ENCODE measurements at places on chromosomes 2 and 18. TPM values are rescaled to one million over a fixed set of nuclear protein-coding genes. Genes with fewer than 3 reads are reported as not detected.

- no peaks in the 10 kb centered on the region for H3K4me1 ChIP-seq
- DNase-seq, result no peak
- H3K4me3 ChIP-seq, result no peak overlapping the region
- H3K36me3 ChIP-seq, result no peaks in the 10 kb centered on the region
- H3K27me3 ChIP-seq, result no peaks in the 10 kb centered on the region
Observed at GRCh38 chr18:61967252-61967891, 74.6 kb upstream of the RNF152 start.

DNA sequence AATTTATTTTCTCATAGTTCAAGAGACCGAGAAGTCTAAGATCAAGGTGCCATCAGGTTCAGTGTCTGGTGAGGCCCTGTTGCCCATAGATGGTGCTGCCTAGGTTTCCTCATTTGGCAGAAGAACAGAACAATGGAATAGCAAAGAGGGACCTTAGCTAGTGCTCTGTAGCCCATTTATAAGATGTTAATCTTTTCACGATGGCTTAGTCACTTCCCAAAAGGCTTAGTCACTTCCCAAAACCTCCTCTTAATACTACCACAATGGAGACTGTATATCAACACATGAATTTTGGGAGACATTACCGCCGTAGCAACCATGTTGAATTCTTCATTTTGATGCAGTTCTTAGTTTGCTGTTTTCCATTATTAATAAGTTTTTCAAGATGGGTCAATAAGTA, 246.3 kb upstream of the NRP2 start:
- no peaks in the 10 kb centered on the region for H3K4me1 ChIP-seq
- no peaks in the 10 kb centered on the region for H3K27me3 ChIP-seq
- H3K36me3 ChIP-seq, result no peaks in the 10 kb centered on the region
- no peak for DNase-seq
- no peak overlapping the region for H3K27ac ChIP-seq
- no peak overlapping the region for H3K4me3 ChIP-seq

PRADC1 gene
- total RNA-seq, result 23.3 TPM

- no peak for DNase-seq
- H3K4me3 ChIP-seq, result no peak overlapping the region
- H3K27me3 ChIP-seq, result no peaks in the 10 kb centered on the region
- H3K27ac ChIP-seq, result no peak overlapping the region
- H3K36me3 ChIP-seq, result no peaks in the 10 kb centered on the region
- H3K4me1 ChIP-seq, result no peaks in the 10 kb centered on the region
Observed at GRCh38 chr2:194714541-194714940, 942.5 kb upstream of the SLC39A10 start.

CCDC148 gene
- 1.3 TPM for total RNA-seq

DNA sequence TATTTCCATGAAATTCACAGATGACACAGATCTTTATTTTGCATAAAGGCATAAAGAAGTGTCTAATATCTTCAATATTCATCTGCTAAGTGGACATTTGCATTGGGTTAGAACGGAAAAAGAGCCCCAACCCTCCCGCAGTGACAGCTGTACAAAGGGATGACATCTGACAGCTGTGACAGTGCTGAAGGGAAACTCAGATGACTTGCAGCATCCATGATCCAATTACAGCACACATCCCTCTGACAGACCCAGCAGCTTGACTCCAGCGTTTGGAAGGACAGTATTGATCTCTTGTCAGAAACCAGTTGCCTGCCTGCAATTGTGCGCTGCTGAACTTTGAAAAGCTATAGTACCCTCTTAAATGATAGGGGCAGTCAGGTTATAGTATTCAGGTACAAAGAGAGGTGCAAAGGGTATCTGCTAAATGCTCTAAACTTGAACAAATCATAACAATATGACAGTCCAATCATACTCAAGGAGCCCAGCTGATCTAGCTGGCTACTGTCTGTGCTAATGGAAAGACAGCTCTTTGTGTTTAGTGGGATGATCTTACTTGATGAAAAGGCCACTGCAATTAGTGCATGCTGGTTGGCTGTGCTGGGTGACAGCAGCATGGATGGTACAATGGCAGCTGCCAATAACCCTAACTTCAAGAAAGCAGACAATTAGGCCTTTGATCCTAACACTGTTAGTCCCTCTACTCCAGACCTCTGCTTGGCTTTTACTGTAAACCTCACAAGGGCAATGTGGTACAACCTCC, 599.2 kb downstream of the NR4A2 start:
- no peaks in the 10 kb centered on the region for H3K36me3 ChIP-seq
- no peaks in the 10 kb centered on the region for H3K4me1 ChIP-seq
- H3K27me3 ChIP-seq, result no peaks in the 10 kb centered on the region
- no peak overlapping the region for H3K4me3 ChIP-seq

- H3K27me3 ChIP-seq, result peaks cover 7% of the 10 kb centered on the region
- DNase-seq, result no peak
- H3K36me3 ChIP-seq, result no peaks in the 10 kb centered on the region
- H3K27ac ChIP-seq, result no peak overlapping the region
- H3K4me3 ChIP-seq, result no peak overlapping the region
Observed at GRCh38 chr2:72103161-72103560, 44.5 kb downstream of the CYP26B1 start.

DYNAP gene
- not detected for total RNA-seq

TM4SF20 gene
- total RNA-seq, result not detected

ACVR2A gene
- total RNA-seq, result 21.1 TPM

DNA sequence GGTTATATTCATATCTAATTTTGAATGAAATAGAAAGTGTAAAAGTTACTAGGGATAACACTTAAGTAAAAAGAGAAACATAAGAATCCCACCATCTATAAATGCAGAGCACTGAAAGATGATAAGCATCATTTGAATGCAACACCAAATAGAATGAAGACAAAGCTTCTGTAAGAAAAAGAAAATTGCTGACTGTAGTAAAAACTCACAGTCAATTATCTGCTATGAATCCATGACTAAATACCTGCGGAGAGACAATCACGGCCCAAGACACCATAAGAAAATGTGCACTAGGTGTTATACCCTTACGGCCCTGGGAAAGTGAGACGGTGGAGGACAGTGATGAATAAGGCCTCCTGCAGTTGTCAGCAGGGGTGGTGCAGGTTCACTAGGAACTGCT, 45.4 kb upstream of the OSR1 start:
- H3K27ac ChIP-seq, result no peak overlapping the region
- H3K36me3 ChIP-seq, result no peaks in the 10 kb centered on the region
- no peaks in the 10 kb centered on the region for H3K4me1 ChIP-seq
- no peaks in the 10 kb centered on the region for H3K27me3 ChIP-seq
- no peak for DNase-seq

DNA sequence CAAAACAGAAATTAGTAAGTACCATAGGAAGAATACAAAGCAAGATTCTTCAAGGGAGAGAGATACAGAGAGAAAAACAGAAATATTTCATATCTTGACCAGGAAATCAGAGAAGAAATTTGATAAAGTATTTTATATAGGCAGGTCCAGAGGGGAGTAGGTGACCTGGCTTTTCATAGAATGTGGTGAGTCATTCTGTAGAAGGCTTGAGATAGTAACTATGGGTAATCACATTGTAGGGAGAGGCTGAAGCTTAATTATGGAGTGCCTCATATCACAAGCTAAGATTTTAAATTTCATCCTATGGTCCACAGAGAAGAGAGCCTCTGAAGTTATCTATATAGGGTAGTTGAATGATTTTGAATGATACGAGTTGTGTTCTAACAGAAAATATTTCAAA, 195.0 kb upstream of the CYRIA start:
- H3K4me1 ChIP-seq, result no peaks in the 10 kb centered on the region
- H3K27me3 ChIP-seq, result no peaks in the 10 kb centered on the region
- H3K27ac ChIP-seq, result no peak overlapping the region
- H3K4me3 ChIP-seq, result no peak overlapping the region
- no peaks in the 10 kb centered on the region for H3K36me3 ChIP-seq

GRCh38 chr2:2502201-2502549, 171.1 kb upstream of the MYT1L start:
- no peaks in the 10 kb centered on the region for H3K4me1 ChIP-seq
- DNase-seq, result no peak
- H3K27ac ChIP-seq, result no peak overlapping the region
- no peak overlapping the region for H3K4me3 ChIP-seq
- no peaks in the 10 kb centered on the region for H3K36me3 ChIP-seq

FBXO36 gene
- 2.0 TPM for total RNA-seq

- no peak overlapping the region for H3K27ac ChIP-seq
- H3K4me3 ChIP-seq, result no peak overlapping the region
- DNase-seq, result no peak
- no peaks in the 10 kb centered on the region for H3K27me3 ChIP-seq
Observed at GRCh38 chr2:148108385-148108784, 87.5 kb downstream of the MBD5 start.

CXCR2 gene
- 22.0 TPM for total RNA-seq

MC2R gene
- total RNA-seq, result not detected

DNA sequence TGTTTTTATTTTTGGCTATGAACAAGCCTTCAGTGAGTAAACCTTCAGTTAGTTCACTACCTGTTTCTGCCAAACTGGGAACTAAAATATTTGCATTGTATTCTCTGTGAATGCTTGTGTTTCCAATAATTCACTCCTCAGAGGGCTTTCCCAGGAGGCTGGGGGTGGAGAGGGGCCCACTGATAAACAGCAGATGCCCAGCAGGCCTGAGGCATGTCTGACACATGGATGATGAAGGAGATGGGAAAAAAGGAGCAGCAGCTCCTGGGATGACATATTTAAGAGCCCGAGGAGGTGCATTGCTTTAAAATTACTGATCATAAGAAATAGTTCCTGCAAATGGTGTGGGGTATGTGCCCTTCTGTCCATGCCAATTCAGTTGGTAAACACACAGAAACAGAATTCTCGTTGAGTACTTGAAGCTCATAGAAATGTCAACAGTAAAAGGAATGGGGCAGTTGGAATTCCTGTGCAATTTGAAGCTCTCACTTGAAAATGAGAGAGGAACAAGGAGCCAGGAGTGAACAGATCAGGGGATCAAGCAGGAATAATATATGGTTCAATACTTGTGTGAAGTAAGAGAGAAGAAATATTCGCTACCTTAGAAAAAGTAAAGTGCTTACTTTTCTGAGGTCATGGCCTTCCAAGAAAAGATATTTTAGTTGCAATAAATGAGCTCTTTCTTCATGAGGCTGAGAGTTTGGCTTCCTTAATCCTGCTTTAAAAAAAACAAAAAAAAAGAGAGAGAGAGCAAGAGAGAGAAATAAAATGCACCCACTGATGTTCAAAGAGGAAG, 22.0 kb upstream of the HNMT start:
- H3K4me3 ChIP-seq, result no peak overlapping the region
- no peaks in the 10 kb centered on the region for H3K27me3 ChIP-seq
- H3K27ac ChIP-seq, result peak overlapping the region; percentile 65
- H3K36me3 ChIP-seq, result no peaks in the 10 kb centered on the region
- no peaks in the 10 kb centered on the region for H3K4me1 ChIP-seq

DNA sequence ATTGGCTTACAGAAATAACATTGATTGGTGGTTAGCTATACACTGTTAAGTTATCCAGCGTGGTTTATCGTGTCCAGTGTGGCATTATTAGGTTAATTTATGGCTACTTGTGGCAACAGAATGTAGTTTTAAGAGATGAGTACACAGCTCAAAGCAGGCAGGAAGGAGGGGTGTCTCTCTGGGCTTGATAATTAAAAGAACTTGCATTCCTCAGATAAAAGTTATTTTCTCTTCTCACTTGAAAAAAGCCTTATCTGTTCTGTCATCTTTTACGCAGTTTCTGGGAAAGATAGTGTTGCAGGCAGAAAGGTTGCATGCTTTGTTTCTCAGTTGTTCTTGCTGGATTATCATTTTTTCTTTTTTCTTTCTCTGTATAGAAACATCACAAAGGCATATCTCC, 154.4 kb upstream of the COL3A1 start:
- no peaks in the 10 kb centered on the region for H3K27me3 ChIP-seq
- no peak for DNase-seq
- no peak overlapping the region for H3K27ac ChIP-seq
- H3K4me3 ChIP-seq, result no peak overlapping the region

ESPNL gene
- 0.55 TPM for total RNA-seq

GRCh38 chr2:61854564-61855317, 881 bp upstream of the FAM161A start:
- peaks cover 7% of the 10 kb centered on the region for H3K4me1 ChIP-seq
- DNase-seq, result peak; percentile 92
- H3K27ac ChIP-seq, result peak overlapping the region; percentile 73
- H3K4me3 ChIP-seq, result peak overlapping the region; percentile 75
- H3K27me3 ChIP-seq, result no peaks in the 10 kb centered on the region

DNA sequence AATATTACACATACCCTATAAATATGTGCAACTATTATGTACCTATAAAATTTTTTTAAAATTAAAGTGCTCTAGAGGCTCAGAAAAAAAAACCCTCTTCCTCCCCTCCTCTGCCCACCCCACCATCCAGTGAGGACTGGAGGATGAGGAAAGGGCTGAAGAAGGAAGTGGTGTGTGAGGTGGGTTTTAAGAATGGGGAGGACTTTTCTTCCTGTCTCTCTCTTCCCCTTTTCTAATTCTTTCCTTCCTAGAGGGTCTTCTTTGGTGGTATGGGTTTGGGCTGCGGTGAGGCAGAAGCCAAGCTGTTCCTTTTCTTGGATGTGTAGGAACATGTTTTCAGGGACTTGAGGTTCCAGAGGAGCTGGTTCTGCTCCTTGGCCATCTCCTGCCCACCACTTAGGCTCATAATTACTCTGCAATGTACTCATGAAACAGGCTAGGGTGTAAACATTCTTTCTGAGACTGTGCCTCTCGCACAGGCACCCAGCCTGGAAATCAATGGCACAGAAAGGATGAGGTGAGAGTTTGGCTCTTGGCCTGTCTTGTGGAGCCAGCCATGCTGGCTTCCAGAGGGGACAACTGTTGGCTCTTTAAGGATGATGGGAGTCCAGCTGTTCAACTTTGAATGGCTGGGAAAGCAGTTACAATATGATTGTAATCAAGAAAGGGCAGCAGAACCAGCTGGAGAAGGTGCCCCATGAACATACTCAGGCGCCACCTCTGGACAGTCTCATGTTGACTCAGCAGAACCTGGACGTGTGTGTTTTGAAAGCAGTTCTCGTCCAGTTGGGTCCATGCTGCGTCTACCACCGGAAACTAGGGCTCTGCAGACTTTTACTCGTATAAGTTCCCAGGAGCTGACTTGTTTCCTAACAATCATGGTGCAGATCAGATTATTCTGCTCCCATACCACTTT, 38.3 kb downstream of the IL1RL2 start:
- no peaks in the 10 kb centered on the region for H3K36me3 ChIP-seq
- no peak overlapping the region for H3K4me3 ChIP-seq
- no peak overlapping the region for H3K27ac ChIP-seq
- DNase-seq, result no peak
- no peaks in the 10 kb centered on the region for H3K27me3 ChIP-seq
- peaks cover 16% of the 10 kb centered on the region for H3K4me1 ChIP-seq

GRCh38 chr18:10557085-10557677, 31.4 kb downstream of the NAPG start:
- H3K4me1 ChIP-seq, result peaks cover 8% of the 10 kb centered on the region
- H3K4me3 ChIP-seq, result no peak overlapping the region
- no peaks in the 10 kb centered on the region for H3K27me3 ChIP-seq
- H3K27ac ChIP-seq, result peak overlapping the region; percentile 29
- H3K36me3 ChIP-seq, result peaks cover 4% of the 10 kb centered on the region
- DNase-seq, result no peak
